ENCODE measurements at places on chromosomes 4 and X. TPM values are rescaled to one million over a fixed set of nuclear protein-coding genes. Genes with fewer than 3 reads are reported as not detected.

Gene SH2D1A
- not detected for total RNA-seq

- no peaks in the 10 kb centered on the region for H3K4me1 ChIP-seq
- DNase-seq: no peak
- no peaks in the 10 kb centered on the region for H3K36me3 ChIP-seq
- H3K4me3 ChIP-seq: no peak overlapping the region
- no peaks in the 10 kb centered on the region for H3K27me3 ChIP-seq
- H3K27ac ChIP-seq: no peak overlapping the region
These were observed 9.9 kb downstream of the BEND4 start for GRCh38 chr4:42142591-42142990.

DNA sequence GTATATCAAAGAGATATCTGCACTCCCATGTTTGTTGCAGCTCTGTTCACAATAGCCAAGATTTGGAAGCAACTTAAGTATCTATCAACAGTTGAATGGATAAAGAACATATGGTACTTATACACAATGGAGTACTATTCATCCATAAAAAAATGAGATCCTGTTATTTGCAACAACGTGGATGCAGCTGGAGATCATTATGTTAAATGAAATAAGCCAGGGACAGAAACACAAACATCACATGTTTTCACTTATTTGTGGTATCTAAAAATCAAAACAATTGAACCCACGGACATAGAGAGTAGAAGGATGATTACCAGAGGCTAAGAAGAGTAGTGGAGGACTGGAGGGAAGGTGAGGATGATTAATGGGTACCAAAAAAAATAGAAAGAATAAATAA, 14.2 kb downstream of the IQCM start:
- H3K36me3 ChIP-seq: no peaks in the 10 kb centered on the region
- no peak for DNase-seq
- no peak overlapping the region for H3K27ac ChIP-seq
- H3K4me1 ChIP-seq: no peaks in the 10 kb centered on the region

DNA sequence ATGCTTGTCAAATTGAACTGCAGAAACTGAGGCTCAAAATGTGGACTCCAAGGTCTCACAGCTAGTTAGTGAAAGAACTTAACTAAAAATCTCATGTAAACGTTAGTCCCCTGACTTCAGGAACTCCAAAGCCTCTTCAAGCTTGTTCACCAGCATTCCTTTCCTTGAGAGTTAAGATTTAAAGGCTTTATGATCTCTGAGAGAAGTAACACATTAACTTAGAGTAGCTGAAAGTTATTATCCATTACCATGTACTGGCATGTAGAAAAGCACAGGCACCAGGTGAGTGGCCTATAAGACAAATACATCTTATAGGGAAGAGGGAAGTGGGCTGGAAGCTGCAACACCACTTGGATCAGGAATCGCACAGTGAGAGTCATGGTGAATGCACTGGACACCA, 15.3 kb downstream of the PARM1 start:
- no peak overlapping the region for H3K4me3 ChIP-seq
- no peaks in the 10 kb centered on the region for H3K4me1 ChIP-seq
- DNase-seq: no peak
- H3K36me3 ChIP-seq: no peaks in the 10 kb centered on the region

- DNase-seq: no peak
- no peak overlapping the region for H3K27ac ChIP-seq
- no peaks in the 10 kb centered on the region for H3K27me3 ChIP-seq
- H3K4me3 ChIP-seq: no peak overlapping the region
These were observed 35.3 kb downstream of the AREG start for GRCh38 chr4:74480267-74480666.

- H3K36me3 ChIP-seq: no peaks in the 10 kb centered on the region
- no peak overlapping the region for H3K4me3 ChIP-seq
- no peak for DNase-seq
- H3K4me1 ChIP-seq: no peaks in the 10 kb centered on the region
- no peak overlapping the region for H3K27ac ChIP-seq
These were observed 33.5 kb upstream of the GPR78 start for GRCh38 chr4:8546766-8547107.

DNA sequence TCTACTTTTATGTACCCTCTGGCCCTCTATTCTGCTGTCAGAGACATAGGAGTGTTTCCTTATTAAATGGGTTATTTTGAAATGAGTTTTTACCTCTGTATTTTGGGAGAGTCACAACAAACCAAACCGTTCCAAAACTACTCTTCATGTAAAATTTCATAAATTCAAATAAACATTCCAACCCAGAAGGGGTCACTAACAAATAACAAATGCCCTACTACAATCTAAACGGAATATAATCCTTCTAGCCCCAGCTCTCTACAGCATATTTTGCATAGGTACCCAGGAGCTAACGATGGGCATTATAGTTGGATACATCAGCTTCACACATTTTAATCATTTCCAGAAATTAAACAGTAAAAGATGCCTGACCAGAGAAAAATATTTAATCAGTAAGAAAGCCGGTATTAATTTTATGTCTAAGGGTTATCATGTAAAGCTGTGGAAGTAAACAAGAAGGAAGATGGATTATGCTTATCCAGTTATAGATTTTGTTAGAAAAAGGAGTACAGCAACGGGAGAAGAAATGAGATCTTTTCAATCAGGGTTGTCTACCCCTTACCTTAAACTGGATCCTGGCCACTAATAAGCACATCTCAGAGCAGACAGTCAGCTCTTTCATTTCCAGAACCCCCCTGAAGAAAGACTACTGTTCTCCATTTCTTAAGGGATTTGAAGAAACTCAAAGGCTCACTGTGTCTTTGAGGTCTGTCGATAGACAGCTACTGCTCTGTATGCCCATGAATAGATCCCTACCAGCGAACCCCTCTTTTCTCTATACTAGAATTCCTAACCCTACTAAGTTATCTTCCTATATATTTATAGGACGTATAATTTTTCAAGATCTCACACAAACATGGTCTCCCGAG, 1.2 kb downstream of the UGDH start:
- no peaks in the 10 kb centered on the region for H3K36me3 ChIP-seq
- DNase-seq: no peak

Gene HTR2C
- total RNA-seq: not detected

Gene EMCN
- 66.4 TPM for total RNA-seq

DNA sequence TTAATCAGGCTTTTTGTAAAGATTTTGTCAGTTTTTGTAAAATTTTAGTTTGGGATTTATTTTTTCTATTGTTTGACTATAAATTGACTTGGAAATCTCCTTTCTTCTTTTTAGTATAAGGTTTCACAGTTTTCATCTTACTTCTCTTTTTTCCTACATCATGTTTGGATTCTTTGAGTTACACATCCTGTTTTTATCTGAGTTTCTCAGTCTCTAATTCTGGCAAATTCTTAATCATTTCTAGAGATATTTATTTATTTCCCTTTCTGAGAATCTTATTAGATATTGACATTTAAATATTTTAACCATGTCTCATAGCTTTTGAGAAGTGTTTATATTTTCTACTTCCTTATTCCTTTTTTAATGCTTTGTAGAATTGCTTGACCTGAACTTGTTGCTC, 20.7 kb downstream of the USP53 start:
- H3K4me3 ChIP-seq: no peak overlapping the region
- no peaks in the 10 kb centered on the region for H3K4me1 ChIP-seq
- H3K36me3 ChIP-seq: peaks cover 30% of the 10 kb centered on the region

DNA sequence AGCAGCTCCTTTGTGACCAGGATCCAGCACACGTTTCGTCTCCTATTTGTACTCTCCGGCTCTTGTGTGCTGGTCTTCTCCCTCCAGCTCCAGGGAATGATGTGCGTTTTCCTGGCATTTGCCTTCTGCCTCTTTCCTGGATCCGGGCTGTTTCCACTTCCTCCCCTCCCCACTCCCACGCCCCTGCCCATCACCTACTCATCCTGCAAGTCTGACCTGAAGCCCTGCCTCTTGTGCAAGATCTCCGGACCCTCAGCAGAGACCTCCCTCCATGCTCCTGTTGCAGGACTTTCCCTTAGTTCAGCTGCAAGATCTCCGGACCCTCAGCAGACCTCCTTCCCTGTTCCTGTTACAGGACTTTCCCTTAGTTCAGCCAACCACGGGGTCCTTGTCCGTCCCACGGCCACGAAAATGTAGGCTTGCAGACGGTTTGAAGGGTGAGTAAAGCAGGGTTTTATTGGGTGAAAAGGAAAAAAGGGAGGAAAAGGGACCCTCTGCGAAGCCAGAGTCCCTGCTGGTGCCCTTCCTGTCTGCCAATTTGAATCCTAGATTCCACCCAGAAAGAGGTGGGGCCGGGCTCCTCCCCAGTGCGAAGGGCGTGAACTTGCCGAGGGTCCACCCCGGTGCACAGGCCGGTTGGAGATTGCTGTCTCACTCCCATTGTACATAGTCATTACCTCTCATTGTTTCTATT, 74.4 kb upstream of the IRF2 start:
- no peaks in the 10 kb centered on the region for H3K27me3 ChIP-seq
- H3K36me3 ChIP-seq: no peaks in the 10 kb centered on the region
- no peak overlapping the region for H3K27ac ChIP-seq

- no peaks in the 10 kb centered on the region for H3K27me3 ChIP-seq
- H3K4me1 ChIP-seq: no peaks in the 10 kb centered on the region
- no peak overlapping the region for H3K27ac ChIP-seq
- no peaks in the 10 kb centered on the region for H3K36me3 ChIP-seq
- no peak overlapping the region for H3K4me3 ChIP-seq
These were observed 9.9 kb downstream of the ARHGAP36 start for GRCh38 chrX:131067846-131068745.

DNA sequence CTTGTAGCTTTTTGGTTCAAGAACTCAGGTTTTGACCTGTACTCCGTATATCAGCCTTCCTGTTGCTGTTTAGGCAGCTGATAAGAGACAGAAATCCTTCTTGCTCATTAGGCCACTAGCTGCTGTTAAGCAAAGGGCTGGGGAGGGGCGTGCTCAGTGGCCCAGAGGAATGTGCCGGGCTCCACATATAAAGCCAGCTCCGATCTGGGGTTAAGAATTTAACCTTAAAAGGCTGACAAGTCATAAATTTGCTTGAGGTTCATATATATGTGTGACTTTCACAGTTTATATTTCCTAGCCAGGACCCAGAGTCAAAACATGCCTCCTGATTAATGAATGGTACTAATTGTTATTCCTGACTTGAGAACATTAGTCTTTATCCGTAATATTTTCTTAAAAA, 15.3 kb downstream of the GPC3 start:
- no peak for DNase-seq
- H3K27me3 ChIP-seq: peaks cover 4% of the 10 kb centered on the region
- no peaks in the 10 kb centered on the region for H3K36me3 ChIP-seq
- H3K27ac ChIP-seq: no peak overlapping the region
- no peaks in the 10 kb centered on the region for H3K4me1 ChIP-seq

DNA sequence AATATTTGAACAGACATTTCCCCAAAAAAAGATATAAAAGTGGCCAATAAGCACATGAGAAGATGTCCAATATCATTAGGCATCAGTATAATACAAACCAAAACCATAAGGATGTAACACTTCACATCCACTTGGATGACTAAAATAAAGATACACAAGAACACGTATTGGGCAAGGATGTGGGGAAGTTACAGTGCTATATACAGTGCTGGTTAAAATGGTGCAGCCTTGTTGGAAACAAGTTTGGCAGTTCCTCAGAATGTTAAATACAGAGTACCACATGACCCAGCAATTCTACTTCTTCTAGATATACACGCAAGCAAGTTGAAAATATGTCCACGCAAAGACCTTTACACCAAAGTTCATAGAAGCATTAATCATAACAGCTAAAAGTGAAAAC, 58.9 kb downstream of the HAUS3 start:
- H3K27me3 ChIP-seq: no peaks in the 10 kb centered on the region
- H3K4me3 ChIP-seq: no peak overlapping the region
- DNase-seq: no peak

Gene GABRG1
- not detected for total RNA-seq
